ENCODE measurements at places on chromosomes 3 and 15. TPM values are rescaled to one million over a fixed set of nuclear protein-coding genes. Genes with fewer than 3 reads are reported as not detected.

DNA sequence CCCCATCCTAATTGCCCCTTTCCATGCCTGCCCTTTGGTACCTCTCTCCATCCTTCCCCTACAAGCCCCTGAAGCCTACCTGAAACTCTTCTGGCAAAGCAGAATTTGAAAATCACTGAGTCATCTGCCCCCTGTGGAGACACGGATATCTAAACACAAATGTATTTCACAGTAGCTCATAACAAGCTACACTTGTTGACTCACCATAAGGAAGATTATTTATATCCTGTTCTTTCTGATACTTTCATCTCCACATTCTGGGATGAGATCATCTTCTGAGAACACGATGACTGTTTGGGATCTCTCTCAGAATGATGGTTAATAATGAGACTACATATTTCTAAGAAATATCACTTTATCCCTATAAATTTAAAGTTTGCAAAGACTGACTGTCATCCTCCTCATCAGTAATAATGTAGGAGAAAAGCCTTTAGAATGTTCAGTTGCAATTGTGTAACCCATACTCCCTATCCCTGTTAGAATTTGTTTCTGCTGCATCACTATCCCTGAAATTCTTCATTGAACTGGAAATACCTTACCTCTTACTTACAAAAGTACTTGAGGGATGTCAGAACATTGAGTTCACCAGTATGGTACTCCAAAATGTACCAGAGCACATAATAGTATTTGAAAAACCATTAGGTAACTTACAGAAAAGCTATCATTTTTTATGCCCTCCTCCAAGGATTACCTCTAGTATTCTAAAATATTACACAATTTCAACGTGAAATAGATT lies 116.1 kb upstream of the IL12A start:
- H3K4me1 ChIP-seq, result no peaks in the 10 kb centered on the region
- no peaks in the 10 kb centered on the region for H3K36me3 ChIP-seq
- H3K4me3 ChIP-seq, result no peak overlapping the region
- H3K27ac ChIP-seq, result no peak overlapping the region

- no peak overlapping the region for H3K27ac ChIP-seq
- no peaks in the 10 kb centered on the region for H3K4me1 ChIP-seq
- no peaks in the 10 kb centered on the region for H3K27me3 ChIP-seq
- no peak for DNase-seq
Measured at GRCh38 chr15:70461992-70462391, 301.4 kb downstream of the UACA start.

DNA sequence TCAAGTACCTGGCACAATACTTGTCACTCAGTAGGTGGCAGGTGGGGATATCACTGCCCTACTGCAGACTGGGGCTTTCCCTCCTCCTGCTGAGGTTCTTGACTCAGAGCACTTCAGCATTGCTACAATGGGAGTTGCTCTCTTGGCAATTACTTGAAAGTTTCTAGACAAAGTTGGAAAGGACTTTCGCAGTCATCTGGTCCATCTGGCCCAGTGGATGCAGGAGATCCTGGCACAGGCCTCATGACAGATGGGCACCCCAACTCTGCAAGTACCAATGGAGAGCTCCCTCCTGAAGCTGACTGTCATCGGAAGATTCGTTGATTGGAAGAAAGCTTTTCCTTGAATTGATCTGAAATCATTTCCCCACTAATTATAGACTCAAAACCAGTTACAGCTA lies 19.2 kb upstream of the IGF2BP2 start:
- no peak overlapping the region for H3K27ac ChIP-seq
- no peak for DNase-seq
- no peak overlapping the region for H3K4me3 ChIP-seq
- no peaks in the 10 kb centered on the region for H3K4me1 ChIP-seq

GRCh38 chr3:171801738-171802589 lies 8.3 kb downstream of the PLD1 start:
- H3K4me1 ChIP-seq, result no peaks in the 10 kb centered on the region
- no peaks in the 10 kb centered on the region for H3K27me3 ChIP-seq
- H3K4me3 ChIP-seq, result no peak overlapping the region
- no peak for DNase-seq
- no peak overlapping the region for H3K27ac ChIP-seq

DNA sequence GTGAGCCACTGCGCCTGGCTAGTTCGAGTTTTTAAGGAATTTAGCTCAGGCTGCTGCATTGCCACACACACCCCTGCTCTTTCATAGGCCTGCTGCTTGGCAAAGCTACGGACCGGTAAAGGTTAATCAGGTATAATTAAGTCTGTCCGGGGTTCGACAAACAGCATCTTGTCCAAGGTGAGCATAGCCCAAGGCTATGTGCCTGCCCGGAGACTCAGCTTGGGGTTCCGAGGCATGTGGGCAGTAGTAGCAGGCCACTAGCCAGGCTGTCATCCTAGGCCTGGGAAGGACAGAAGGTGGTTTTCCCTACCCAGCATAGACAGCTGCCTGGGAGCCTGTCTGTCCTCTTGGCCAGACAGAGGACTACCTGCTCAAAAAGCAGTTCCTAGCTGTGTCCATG lies 6.6 kb downstream of the P4HTM start:
- H3K4me3 ChIP-seq, result no peak overlapping the region
- no peak for DNase-seq
- no peaks in the 10 kb centered on the region for H3K27me3 ChIP-seq
- H3K27ac ChIP-seq, result no peak overlapping the region
- no peaks in the 10 kb centered on the region for H3K4me1 ChIP-seq
- H3K36me3 ChIP-seq, result no peaks in the 10 kb centered on the region

DNA sequence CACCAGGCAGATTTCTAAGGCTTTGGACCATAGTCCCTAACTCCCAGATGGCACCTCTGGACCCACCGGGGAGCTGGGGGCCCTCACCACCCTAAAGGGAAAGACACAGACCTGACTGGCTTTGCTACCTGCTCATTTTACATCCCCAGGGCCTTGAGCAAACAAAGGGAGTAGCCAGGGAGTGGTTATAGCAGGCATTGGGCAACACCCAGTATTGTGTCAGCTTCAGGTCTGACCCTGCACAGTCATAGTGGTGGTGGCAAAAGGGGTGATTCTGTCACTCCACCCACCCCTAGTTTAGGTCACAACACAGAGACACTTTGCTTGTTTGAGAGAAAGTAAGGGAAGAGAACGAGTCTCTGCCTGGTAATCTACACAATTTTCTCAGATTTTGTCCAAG lies 352.5 kb downstream of the DIPK2A start:
- DNase-seq, result no peak
- H3K27ac ChIP-seq, result no peak overlapping the region
- H3K36me3 ChIP-seq, result no peaks in the 10 kb centered on the region
- no peaks in the 10 kb centered on the region for H3K27me3 ChIP-seq
- no peaks in the 10 kb centered on the region for H3K4me1 ChIP-seq

DNA sequence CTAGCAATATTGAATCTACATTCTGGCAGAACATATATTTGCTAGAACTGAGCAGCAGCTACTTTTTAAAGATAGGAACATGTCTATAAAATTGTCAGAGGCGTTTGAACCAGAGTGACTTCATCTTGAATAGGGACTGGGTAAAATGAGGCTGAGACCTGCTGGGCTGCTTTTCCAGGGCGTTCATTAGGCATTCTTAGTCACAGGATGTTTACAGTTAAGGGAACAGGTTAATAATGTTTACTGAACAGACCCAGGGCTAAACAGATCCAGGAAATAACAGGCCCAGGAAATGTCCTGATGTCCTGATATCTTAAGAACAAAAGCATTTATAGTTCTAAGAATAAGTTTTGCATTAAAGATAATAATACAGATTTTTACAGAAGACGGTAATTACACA lies 34.5 kb upstream of the B3GALNT1 start:
- H3K27me3 ChIP-seq, result no peaks in the 10 kb centered on the region
- no peak overlapping the region for H3K4me3 ChIP-seq
- H3K36me3 ChIP-seq, result no peaks in the 10 kb centered on the region
- no peak overlapping the region for H3K27ac ChIP-seq
- DNase-seq, result no peak

GRCh38 chr3:78634316-78634715 lies 1133.5 kb downstream of the ROBO1 start:
- H3K27me3 ChIP-seq, result no peaks in the 10 kb centered on the region
- DNase-seq, result no peak
- no peak overlapping the region for H3K4me3 ChIP-seq
- H3K27ac ChIP-seq, result no peak overlapping the region
- no peaks in the 10 kb centered on the region for H3K4me1 ChIP-seq

GRCh38 chr3:39154280-39155021 lies 1.1 kb upstream of the CSRNP1 start:
- H3K4me3 ChIP-seq, result no peak overlapping the region
- no peaks in the 10 kb centered on the region for H3K36me3 ChIP-seq
- peak overlapping the region; percentile 100 for H3K27ac ChIP-seq
- peaks cover 18% of the 10 kb centered on the region for H3K4me1 ChIP-seq

- H3K4me1 ChIP-seq, result no peaks in the 10 kb centered on the region
- H3K36me3 ChIP-seq, result no peaks in the 10 kb centered on the region
- no peaks in the 10 kb centered on the region for H3K27me3 ChIP-seq
- H3K27ac ChIP-seq, result no peak overlapping the region
- H3K4me3 ChIP-seq, result no peak overlapping the region
Measured at GRCh38 chr3:14837186-14837877, 18.6 kb downstream of the FGD5 start.

DNA sequence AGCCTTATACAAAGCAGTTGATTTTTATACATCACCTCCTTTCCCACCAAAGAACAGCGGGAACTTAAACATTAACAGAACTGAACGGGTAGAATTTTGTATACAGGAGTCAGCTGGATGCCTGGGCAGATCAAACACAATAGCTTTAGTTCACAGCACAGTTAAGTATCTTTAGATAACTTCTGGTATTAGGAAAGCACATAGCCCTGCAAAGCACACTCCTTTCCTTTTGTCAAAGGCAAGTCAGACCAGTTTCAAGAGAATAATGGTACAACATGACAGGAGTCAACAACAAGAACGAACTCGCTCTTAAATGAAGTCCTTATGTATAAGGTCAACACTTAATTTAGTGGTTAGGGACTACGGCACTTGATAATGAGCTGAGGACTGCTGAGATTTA lies 26.3 kb downstream of the ABCC5 start:
- H3K4me1 ChIP-seq, result no peaks in the 10 kb centered on the region
- no peak overlapping the region for H3K27ac ChIP-seq
- no peaks in the 10 kb centered on the region for H3K27me3 ChIP-seq
- no peak for DNase-seq
- no peak overlapping the region for H3K4me3 ChIP-seq
- no peaks in the 10 kb centered on the region for H3K36me3 ChIP-seq

GRCh38 chr3:97957617-97958311 lies 14.5 kb downstream of the RIOX2 start:
- DNase-seq, result peak; percentile 36
- no peak overlapping the region for H3K27ac ChIP-seq
- no peak overlapping the region for H3K4me3 ChIP-seq
- H3K36me3 ChIP-seq, result no peaks in the 10 kb centered on the region
- H3K27me3 ChIP-seq, result no peaks in the 10 kb centered on the region

DNA sequence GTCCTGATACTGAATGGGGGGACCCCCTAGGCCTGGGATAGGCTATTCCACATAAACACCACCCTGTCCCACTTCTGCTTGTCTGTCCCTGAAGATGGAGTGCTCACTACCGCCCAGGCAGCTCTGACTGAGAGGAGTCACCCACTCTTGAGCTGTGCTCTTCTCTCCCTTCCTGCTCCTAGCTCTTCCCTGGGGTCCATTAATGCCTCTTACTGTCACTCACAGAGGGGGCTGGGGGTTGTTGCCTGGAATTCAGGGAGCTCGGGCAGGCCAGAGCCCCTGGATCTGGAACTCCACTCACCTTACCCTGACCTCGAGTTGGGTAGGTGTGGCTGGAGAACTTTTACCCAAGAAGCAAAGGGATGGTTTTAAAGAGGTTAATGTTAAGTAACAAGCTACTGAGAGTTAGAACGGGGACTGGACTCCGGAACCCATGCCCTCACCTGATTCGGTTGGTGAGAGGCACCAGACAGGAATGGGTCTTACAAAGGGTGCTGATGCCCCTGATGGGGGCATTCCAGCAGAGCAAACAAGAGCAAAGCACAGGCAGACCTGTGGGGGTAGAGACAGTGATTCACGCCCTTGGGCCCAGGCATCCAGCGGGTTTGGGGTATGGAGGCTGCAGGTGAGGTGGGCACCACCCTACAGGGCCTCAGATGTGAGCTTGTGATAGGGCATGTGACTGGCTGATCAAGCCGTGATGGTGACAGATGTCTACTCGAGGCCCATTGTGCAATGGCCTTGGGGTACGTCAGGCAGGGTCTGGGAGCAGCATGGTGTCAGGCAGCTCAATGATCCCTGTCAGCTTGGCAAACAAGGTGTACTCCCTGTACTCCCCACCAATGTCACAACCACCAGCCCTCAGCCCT lies 5.4 kb downstream of the NBEAL2 start:
- no peaks in the 10 kb centered on the region for H3K36me3 ChIP-seq
- no peak overlapping the region for H3K27ac ChIP-seq

DNA sequence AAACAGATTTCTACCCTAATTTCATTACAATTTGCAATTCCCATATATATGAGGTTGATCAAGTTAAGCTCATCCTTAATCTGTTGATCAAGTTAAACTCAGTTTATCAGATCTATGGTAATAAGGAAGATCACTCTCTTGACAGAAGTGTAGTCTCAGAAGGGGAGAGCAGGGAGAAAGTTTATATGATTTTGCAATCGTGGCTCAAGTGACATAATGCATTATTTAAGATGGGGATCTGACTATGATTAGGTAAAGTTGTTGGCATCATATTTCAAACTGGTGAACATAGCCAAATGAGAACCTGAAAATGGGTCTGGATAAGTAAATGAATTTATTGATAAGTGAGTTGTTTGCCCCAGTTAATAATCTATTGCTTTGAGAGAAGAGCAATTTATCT lies 995.3 kb downstream of the OTOL1 start:
- H3K4me3 ChIP-seq, result no peak overlapping the region
- H3K4me1 ChIP-seq, result no peaks in the 10 kb centered on the region
- no peak overlapping the region for H3K27ac ChIP-seq
- no peak for DNase-seq
- no peaks in the 10 kb centered on the region for H3K36me3 ChIP-seq

- no peak overlapping the region for H3K4me3 ChIP-seq
- no peaks in the 10 kb centered on the region for H3K27me3 ChIP-seq
- no peaks in the 10 kb centered on the region for H3K4me1 ChIP-seq
- no peak for DNase-seq
- H3K36me3 ChIP-seq, result no peaks in the 10 kb centered on the region
Measured at GRCh38 chr3:142929109-142929508, 34.4 kb downstream of the PAQR9 start.

DNA sequence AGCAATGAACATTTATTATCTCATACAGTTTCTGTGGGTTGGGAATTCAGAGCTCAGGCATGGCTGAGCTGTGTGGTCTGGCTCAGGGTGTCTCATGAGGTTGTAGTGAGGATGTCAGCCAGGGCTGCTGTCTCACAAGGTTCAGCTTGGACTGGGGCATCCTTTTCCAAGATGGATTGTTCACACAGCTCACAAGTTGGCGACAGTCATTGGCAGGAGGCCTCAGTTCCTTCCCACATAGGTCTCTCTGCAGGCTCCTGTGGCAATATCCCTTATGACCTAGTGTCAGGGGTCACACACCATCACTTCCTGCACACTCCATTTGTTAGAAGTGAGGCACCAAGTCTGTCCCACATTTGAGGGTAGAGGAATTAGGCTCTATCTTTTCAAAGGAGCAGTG lies 56.0 kb downstream of the RPLP1 start:
- no peak overlapping the region for H3K27ac ChIP-seq
- H3K4me1 ChIP-seq, result no peaks in the 10 kb centered on the region
- H3K4me3 ChIP-seq, result no peak overlapping the region
- H3K27me3 ChIP-seq, result no peaks in the 10 kb centered on the region

C3orf20 gene
- total RNA-seq, result 0.28 TPM

TATDN2 gene
- total RNA-seq, result 25.4 TPM

CPLX3 gene
- 59.8 TPM for total RNA-seq

TEX264 gene
- total RNA-seq, result 214 TPM

SPATA12 gene
- total RNA-seq, result not detected

CMTM8 gene
- 28.8 TPM for total RNA-seq

GNAT1 gene
- not detected for total RNA-seq

NOP10 gene
- total RNA-seq, result 141 TPM
